ENCODE measurements at places on chromosomes 2 and 18. TPM values are rescaled to one million over a fixed set of nuclear protein-coding genes. Genes with fewer than 3 reads are reported as not detected.

MARCHF4 gene
- total RNA-seq = 1.0 TPM

MEIS1 gene
- total RNA-seq = 117 TPM

KRTCAP3 gene
- total RNA-seq = not detected

BCL2 gene
- 0.91 TPM for total RNA-seq

SERPINB10 gene
- total RNA-seq = not detected

SULT1C4 gene
- 2.1 TPM for total RNA-seq

B4GALT6 gene
- total RNA-seq = 1.7 TPM

POLR1A gene
- 17.3 TPM for total RNA-seq

CAPN14 gene
- not detected for total RNA-seq

SKOR2 gene
- total RNA-seq = not detected

ARHGAP28 gene
- total RNA-seq = 5.3 TPM

FBLN7 gene
- total RNA-seq = 1.8 TPM

ICA1L gene
- 4.9 TPM for total RNA-seq

STPG4 gene
- not detected for total RNA-seq

MYO3B gene
- total RNA-seq = not detected

IL18RAP gene
- 0.26 TPM for total RNA-seq

RIT2 gene
- not detected for total RNA-seq

NCKAP5 gene
- 2.2 TPM for total RNA-seq

Data from epithelial cell of alveolus of lung (primary cell).